NCI-H2029 (cell line): ENCODE measurements at places on chromosomes 6 and 20.

DNA sequence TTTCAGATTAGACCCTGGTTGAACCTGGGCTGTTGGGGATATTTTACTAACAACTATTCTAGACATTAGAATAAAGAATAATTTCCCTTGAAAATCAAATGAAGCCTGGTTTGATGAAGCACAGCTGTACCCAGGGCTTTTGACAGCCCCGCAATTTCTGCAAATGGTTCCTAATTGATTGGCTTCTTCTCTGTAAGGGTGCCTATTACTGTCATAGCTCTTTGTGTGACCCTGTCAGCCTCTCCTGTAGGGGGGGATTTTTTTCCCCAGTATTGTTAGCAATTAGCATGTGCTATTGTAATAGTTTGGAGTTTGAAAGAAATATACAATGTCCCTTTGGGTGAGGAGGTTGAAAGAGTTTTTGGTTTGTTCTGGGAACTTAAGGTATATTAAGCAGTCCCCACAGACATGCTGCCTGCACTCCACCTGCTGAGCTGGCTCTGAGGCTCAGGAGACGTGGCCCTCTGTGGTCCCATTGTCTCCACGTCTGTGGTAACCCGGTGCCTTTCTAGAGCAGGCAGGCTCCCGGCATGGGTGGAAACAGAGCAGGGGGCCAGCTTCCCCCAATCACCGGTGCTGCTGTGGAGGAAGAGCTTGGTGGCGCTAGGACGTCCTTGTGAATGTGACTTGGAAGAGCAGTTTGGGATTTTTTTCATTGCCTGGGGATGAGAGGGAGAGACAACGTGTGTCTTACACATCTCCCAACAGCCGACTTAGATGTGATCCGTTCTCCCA lies 47.3 kb upstream of the CLDN20 start:
- DNase-seq = no peak

- DNase-seq = no peak
These were observed 79.5 kb upstream of the VSTM2L start for GRCh38 chr20:37823296-37823980.

DNA sequence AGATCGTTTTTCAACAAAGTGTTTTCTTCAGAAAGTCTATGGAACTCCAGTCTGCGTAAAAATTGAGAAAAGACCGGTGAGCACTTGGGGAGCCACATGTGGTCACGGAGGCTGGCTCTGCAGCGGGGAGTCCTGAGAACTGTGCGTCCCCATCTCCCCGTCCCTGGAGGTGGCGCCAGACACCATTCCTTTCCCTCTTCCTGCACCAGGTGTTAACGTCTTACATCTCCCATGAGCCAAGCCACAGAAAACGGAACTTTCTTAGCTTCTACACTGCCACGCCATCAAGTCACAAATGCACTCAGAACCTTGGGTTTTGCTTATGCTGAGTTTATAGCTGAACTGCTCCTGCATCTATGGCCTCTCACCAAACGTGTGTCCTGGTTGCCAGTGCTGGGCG lies 62.6 kb downstream of the GINS1 start:
- DNase-seq = no peak

DNA sequence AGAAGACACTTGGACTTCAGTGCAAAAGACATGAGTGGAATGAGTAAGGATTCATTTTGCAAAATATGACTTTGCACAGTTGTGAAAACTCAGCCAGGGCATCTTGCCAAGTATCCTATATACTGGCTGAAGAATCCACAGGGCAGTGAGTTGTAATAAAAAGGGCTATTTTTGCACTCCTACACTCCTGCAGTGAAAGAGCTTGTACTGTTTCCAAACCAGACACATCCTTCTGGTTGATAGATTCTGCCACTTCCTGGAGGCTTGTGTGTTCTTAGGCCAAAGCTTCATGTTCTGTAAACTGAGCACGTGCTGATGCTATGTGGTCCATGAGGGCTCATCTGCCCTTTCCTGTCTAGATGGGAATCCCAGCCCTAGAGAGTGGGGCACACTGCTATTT lies 34.9 kb downstream of the GMPR start:
- no peak for DNase-seq

GRCh38 chr20:32333181-32333987 lies 24.7 kb upstream of the ASXL1 start:
- no peak for DNase-seq

DNA sequence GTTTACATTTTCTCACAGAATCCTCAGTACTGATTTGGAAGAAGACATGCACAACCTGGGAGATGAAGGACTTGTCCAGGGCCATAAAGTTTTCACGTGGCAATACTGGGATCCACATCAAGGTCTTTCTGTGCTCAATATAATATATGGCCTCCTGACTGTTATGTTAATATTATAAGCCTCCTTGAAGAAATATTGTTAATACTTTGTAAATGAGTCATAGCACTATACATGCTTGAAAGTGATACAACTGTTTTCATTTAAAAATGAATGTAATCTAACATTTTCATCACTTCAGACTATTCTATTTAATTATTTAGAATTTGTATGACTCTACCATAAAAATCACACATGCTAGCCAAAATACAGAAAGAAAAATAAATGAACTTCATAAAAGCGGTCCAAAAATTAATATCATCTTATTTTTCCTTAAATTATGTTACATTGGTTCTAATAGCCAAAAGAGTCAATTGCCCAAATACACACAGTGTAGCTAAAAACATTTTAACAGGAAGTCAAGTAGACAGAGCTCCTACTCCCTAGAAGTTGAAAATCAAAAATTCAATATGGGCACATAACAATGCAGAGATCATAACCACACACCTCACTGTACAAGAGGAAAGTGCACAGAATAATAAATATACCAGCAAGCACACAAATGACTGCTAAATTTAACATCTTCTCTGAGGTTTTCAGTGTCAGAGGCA lies 188.0 kb upstream of the HDDC2 start:
- no peak for DNase-seq

DNA sequence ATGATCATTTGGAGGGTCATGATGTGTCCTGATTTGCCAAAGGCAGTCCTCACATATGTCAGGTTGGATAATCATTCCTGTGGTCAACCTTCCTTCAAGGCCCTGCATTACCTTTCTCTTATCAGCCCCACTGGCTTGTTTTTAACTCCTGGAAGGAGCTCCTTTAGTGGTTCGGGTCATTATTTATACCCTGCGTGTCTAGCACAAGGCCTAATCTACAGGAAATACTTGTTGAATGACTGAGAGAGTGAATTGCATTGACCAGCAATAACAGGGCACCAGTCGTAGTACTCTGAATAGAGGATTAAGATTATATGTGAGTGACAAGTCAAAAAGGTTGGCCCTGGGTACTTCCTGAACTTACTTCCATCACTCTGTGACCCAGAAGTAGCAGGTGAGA lies 4.5 kb downstream of the HIVEP2 start:
- DNase-seq = no peak
